ENCODE measurements at places on chromosomes 2 and 18. TPM values are rescaled to one million over a fixed set of nuclear protein-coding genes. Genes with fewer than 3 reads are reported as not detected.

DNA sequence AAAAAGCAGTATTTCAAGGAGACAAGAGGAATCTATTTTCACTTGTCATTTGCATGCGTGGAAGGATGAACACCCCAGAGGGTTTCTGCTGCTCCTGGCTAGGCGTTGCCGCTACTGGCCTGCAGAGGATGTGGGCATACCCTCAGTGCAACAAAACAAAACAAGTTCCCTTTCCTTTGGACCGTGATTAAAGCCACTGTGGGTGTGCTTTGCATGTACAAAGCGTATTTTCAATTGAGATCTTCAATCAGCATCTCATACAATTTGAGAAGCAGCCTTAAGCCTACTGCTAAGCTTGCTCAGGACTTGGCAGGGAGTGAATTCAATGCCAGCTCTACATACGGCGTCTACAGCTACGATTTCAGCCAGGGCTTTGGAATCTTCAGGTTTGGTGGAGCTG lies 298.4 kb downstream of the LPIN1 start:
- no peak for DNase-seq

GRCh38 chr2:147451902-147452515 lies 392.8 kb upstream of the ACVR2A start:
- no peak for DNase-seq

DNA sequence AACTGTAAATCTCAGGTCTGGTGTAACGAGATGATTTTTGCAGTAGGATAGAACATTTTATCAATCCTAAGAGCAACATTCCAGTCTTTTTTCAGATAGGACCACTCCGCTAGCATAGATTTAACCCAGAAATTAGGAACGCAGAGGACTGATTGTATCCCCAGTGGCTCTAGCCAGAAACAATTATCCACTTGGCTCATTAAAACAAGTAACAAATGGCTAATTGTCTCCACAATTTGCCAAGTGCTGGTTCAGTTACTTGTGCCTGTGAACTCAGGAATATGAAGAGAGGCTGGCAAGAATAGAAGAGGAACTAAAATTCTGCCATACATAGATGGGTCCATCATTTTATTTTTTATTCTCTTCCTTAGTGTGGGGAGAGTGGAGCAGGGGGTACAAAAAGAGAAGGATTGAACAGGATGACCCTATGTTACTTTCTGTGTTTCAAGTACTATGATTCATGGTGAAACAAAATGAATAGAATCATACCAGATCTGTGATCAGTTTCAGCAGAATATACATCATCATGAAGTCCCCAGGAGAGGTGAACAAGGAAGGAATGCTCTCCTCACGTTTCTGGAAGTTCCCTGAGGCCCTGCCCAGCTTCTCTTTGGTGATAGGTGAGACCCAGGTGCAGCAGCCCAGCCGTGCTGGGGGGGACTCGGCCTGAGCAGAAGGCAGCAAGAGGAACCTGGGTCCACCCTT lies 121.6 kb downstream of the ARL4C start:
- DNase-seq: no peak

GRCh38 chr2:201204655-201205514 lies 21.9 kb downstream of the CASP10 start:
- DNase-seq: no peak

DNA sequence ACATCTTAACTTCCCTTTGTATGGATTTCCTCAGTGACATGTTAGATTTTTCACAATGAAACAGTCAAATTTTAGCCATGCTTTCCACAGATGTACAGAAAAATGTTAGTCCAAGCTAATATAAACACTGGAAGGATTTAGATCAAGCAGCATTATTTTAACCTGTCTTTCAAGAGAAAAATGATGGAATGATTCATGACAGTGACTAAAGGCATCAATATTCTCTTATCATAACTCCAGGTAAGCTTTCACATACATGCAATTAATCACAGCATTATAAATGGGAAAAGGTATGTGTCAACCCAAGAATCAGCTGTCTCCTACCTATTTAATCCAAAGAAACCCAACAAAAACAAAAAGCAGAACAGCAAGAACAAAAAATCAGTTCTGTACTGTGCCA lies 92.7 kb downstream of the NCKAP5 start:
- no peak for DNase-seq

GRCh38 chr2:129050101-129050500 lies 731.4 kb upstream of the HS6ST1 start:
- no peak for DNase-seq

GRCh38 chr2:187263675-187264560 lies 184.1 kb downstream of the CALCRL start:
- DNase-seq: no peak

GRCh38 chr18:59029663-59030429 lies 109.8 kb upstream of the SEC11C start:
- no peak for DNase-seq

- peak; percentile 63 for DNase-seq
These were observed 517.0 kb downstream of the PTPRM start for GRCh38 chr18:8084160-8084559.

DNA sequence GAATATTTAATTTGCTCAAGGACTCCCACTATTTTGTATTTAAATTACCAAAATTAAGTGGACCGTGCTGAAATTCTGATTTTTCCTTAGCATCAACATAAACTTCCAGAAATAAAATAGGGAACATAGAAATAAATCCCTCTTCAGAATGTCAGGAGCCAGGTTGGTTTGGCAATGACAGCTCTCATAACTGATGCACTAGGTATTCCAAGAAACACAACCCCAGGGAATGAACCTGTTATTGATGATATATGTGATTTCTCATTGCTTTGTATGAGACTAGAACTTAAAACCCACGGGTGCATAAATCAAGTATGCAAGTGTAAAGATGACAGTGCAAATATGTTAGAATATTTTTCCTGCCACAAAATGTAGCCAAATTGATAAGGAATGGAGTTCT lies 12.8 kb downstream of the SLC5A7 start:
- no peak for DNase-seq

DNA sequence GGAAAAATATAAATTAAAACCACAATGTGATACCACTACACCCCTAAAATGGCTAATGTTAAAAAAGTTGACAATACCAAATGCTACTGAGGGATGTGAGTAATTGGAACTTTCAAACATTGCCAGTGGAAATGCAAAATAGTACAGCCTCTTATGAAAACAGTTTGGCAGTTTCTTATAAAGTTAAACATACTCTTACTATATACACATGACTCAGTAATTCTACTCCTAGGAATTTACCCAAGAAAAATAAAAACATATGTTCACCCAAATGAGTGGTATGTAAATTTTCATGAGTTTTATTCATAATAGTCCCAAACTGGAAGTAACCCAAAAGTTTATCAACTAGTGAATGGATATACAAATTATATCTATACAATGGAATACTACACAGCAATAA lies 228.0 kb downstream of the CYP26B1 start:
- no peak for DNase-seq

GRCh38 chr18:60413944-60414547 lies 41.5 kb upstream of the MC4R start:
- DNase-seq: no peak

GRCh38 chr18:2997846-2998564 lies 14.9 kb downstream of the LPIN2 start:
- DNase-seq: no peak

GRCh38 chr2:204272089-204272488 lies 273.2 kb upstream of the PARD3B start:
- no peak for DNase-seq

DNA sequence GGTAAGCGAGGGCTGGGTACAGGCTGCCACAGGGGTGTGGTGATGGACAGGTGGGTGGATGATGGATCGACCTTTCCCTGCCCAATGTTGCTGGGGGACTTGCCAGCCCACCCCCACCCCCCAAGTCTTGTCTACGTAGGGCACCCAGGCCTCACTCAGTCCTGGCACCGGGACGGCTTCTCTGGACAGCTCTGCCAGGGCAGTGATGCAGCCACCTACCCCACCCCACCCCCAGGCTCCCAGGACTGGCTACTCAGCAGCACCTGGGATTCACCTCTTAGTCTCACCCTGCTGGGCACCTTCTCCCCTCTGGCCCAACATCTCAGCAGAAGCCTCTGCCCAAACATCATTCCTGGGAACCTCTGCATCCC lies 55.7 kb downstream of the ANKMY1 start:
- no peak for DNase-seq

DNA sequence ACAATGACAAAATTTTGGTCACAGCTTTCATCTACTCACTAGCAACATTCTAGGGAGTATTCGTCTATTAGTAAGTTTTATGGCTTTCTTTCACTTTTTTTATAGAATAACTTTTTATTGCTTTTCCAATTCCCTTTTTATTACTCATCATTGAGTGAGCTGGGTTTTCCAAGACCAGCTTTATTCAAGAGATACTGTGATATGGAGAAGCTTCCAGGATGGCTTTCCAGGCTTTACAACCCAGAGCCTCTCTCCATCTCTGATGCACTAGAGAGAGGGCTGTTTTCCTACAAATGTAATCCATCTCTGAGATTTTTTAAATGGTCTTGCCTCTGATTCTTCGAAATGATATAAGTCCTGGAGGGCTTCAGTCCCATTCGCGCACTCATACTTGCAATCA lies 118.3 kb downstream of the LDLRAD4 start:
- no peak for DNase-seq

DNA sequence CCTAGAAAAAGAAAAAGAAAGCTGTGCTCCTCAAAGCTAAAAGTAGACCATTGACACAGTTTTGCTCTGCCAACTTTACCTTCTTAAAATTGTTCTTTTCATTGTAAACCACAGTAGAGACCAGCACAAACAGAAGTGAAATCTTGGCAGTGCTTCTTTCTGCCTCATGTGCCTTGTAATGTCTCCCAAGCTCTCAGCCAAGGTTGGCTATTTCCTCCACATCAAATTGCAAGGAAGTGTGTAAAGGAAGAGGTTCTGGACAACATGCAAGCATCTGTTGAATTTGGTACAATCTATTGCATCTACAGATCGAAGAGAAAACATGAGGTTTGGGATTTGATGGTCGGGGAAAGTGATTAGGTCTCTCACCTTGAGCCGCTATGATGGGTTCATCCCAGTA lies 83.3 kb upstream of the PNPT1 start:
- no peak for DNase-seq

- peak; percentile 32 for DNase-seq
These were observed 63.6 kb upstream of the FZD5 start for GRCh38 chr2:207833251-207833751.

DNA sequence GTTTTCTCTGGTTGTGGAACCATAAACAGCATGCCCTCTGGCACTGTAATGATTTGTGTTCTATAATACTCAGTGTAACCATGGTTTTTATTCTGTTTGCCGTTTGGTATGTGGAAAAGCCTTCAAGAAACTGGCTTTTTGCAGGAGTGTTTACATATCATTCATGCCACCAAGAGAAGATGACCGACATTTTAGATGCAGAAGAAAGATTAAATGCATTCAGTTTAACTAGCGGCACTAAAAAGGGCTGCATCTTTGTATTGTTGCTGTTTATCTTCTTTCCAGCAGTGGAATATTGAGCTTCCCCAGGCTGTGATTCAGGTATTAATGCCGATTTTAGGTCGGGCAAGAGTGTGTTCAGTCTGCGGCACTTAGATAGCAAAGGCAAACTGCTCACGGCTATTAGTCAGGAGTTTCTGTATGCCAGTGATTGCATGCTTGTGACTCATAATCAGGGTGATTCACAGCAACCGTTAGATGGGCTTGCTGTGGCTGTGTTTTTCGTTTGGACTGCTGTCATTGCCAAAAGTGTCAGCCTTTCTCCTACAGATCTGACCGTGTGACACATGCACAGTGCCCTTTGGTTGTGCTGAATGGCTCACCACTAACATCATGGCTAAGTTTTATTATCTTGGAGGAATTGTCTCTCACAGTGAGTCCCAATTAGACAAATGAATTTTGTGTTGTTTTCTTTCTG lies 479.7 kb downstream of the PARD3B start:
- DNase-seq: peak; percentile 92

- no peak for DNase-seq
These were observed 2.1 kb upstream of the PPP1CB start for GRCh38 chr2:28749526-28749925.

- DNase-seq: no peak
These were observed 107.2 kb downstream of the COL6A3 start for GRCh38 chr2:237306787-237307170.

GRCh38 chr2:191280290-191280689 lies 35.1 kb downstream of the MYO1B start:
- DNase-seq: no peak

GRCh38 chr2:73961274-73961673 lies 23.4 kb upstream of the TET3 start:
- DNase-seq: no peak

DNA sequence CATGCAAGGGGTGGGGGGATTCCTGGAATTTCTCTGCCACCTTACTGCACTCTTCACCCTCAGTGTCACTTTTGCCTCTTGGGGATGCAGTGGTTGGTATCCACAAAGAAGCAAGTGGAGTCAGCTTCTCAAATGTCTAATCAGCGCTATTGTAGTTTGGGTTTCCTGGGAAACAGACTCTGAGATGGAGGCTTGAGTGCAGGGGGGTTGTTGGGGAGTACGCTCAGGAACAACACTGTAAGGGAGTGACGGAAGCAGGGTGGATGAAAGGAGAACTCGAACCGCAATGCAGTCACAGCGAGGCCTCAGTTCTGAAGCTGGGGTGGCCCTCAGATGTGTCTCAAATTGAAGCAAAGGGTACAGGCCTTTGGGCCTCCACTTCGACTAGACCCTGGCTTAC lies 73.6 kb upstream of the EPC2 start:
- no peak for DNase-seq

- DNase-seq: no peak
These were observed 46.5 kb upstream of the SULT1C3 start for GRCh38 chr2:108193251-108193650.

- DNase-seq: no peak
These were observed 194.5 kb downstream of the RAD51AP2 start for GRCh38 chr2:17323697-17324096.

DNA sequence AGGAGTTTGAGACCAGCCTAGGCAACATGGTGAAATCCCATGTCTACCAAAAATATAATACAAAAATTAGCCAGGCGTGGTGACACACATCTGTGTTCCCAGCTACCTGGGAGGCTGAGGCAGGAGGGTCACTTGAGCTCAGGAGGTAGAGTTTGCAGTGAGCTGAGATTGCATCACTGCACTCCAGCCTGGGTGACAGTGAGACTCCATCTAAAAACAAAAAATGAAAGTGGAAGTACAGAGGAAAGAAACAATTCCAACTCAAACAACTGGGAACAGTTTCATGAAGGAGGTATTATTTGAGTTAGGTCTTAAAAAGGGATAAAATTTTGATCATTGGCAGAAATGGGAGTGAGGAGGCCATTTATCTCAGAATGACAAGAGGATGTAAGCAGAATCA lies 6.3 kb upstream of the RAB1A start:
- DNase-seq: no peak

GRCh38 chr2:176999301-176999700 lies 213.3 kb upstream of the HNRNPA3 start:
- no peak for DNase-seq

Gene CHST9
- 0.07 TPM for polyA plus RNA-seq

Gene HSPD1
- polyA plus RNA-seq: 448 TPM

Gene PSMA8
- polyA plus RNA-seq: 0.07 TPM

Gene ZAP70
- 5.9 TPM for polyA plus RNA-seq

Gene TACR1
- 0.32 TPM for polyA plus RNA-seq

Gene TIMM21
- polyA plus RNA-seq: 102 TPM

Gene CTNNA2
- 1.1 TPM for polyA plus RNA-seq

Gene RGPD3
- not detected for polyA plus RNA-seq

Gene IL36RN
- polyA plus RNA-seq: not detected

Gene GRB14
- polyA plus RNA-seq: 152 TPM

Gene CERKL
- not detected for polyA plus RNA-seq

Gene SKOR2
- not detected for polyA plus RNA-seq

Gene LRP1B
- polyA plus RNA-seq: 0.84 TPM

Data from adrenal gland (tissue), 19 donors.